Pancreas (tissue), 10 donors: ENCODE measurements at places on chromosomes 3 and 15. TPM values are rescaled to one million over a fixed set of nuclear protein-coding genes. Genes with fewer than 3 reads are reported as not detected.

LRRC2 gene
- 0.85 TPM for polyA plus RNA-seq

- no peak overlapping the region for H3K4me3 ChIP-seq
- peak; percentile 52 for DNase-seq
- peak overlapping the region; percentile 46 for H3K27ac ChIP-seq
- peaks cover 22% of the 10 kb centered on the region for H3K4me1 ChIP-seq
Measured at GRCh38 chr15:70741107-70741531, 22.2 kb downstream of the UACA start.

DNA sequence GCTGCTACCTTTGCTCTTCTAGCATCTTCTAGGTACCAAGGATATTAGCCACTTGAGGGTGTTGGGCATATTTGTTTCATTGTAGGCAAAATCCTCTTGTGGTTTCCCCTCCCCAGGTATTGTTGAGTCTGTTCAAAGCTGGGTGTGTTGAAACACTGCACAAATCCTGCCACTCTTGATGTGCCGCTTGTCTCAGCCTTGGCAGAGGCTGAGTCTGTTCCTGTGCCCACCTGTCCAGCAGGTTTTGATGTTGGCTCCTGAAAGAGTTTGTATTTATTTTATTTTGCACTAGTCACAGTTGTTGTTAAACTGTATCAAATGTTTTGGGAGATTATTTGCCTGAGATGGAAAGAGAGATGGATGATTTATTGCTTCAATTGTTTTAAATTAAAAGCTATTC, 136.2 kb downstream of the USP13 start:
- no peak overlapping the region for H3K4me3 ChIP-seq
- DNase-seq: no peak
- no peaks in the 10 kb centered on the region for H3K36me3 ChIP-seq
- H3K27ac ChIP-seq: no peak overlapping the region
- no peaks in the 10 kb centered on the region for H3K27me3 ChIP-seq
- peaks cover under 1% of the 10 kb centered on the region for H3K4me1 ChIP-seq

- no peaks in the 10 kb centered on the region for H3K36me3 ChIP-seq
- no peak for DNase-seq
- no peak overlapping the region for H3K27ac ChIP-seq
Measured at GRCh38 chr15:27585041-27585640, 514.0 kb downstream of the OCA2 start.

- peaks cover 2% of the 10 kb centered on the region for H3K4me1 ChIP-seq
- no peaks in the 10 kb centered on the region for H3K36me3 ChIP-seq
- H3K4me3 ChIP-seq: no peak overlapping the region
Measured at GRCh38 chr15:75036212-75036616, 12.8 kb downstream of the PPCDC start.

GRCh38 chr3:128278761-128279600, 125.7 kb downstream of the EEFSEC start:
- no peak overlapping the region for H3K27ac ChIP-seq
- H3K4me3 ChIP-seq: no peak overlapping the region
- no peaks in the 10 kb centered on the region for H3K36me3 ChIP-seq
- H3K27me3 ChIP-seq: no peaks in the 10 kb centered on the region
- no peaks in the 10 kb centered on the region for H3K4me1 ChIP-seq
- peak; percentile 52 for DNase-seq

GRCh38 chr3:126340596-126340942, 16.6 kb downstream of the KLF15 start:
- no peak overlapping the region for H3K27ac ChIP-seq
- no peak for DNase-seq
- H3K36me3 ChIP-seq: no peaks in the 10 kb centered on the region
- H3K27me3 ChIP-seq: no peaks in the 10 kb centered on the region
- no peak overlapping the region for H3K4me3 ChIP-seq

COMMD4 gene
- polyA plus RNA-seq: 81.8 TPM

DNA sequence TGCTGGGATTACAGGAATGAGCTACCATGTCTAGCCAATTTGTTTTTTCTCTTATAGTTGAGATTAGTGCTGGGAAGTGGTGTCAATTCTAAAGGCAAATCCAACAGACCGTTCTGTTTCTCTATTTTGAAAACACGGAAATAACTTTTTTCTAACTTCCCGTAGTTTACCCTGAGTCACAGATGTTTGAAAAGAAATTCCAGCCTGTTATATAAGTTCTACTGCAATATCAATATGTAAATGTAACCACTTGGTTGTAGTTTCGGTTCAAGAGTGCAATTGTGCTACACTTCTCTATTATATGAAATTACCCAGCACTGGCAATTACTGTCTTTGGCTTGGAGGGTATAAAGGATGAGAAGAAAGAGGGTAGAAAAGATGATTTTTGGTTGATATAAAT, 22.3 kb upstream of the GNB4 start:
- no peak for DNase-seq
- no peak overlapping the region for H3K27ac ChIP-seq
- H3K36me3 ChIP-seq: no peaks in the 10 kb centered on the region
- no peaks in the 10 kb centered on the region for H3K27me3 ChIP-seq
- H3K4me1 ChIP-seq: no peaks in the 10 kb centered on the region

C15orf39 gene
- 7.9 TPM for polyA plus RNA-seq
